ENCODE measurements at places on chromosomes 2 and 18. TPM values are rescaled to one million over a fixed set of nuclear protein-coding genes. Genes with fewer than 3 reads are reported as not detected.

The OSBPL1A gene
- 2.4 TPM for total RNA-seq

GRCh38 chr2:186518945-186519344 is 32.9 kb downstream of the ZC3H15 start:
- H3K4me3 ChIP-seq, result no peak overlapping the region
- no peak overlapping the region for H3K27ac ChIP-seq
- H3K36me3 ChIP-seq, result peaks cover 31% of the 10 kb centered on the region
- no peak for DNase-seq
- no peaks in the 10 kb centered on the region for H3K27me3 ChIP-seq

The ING5 gene
- total RNA-seq, result 41.0 TPM

DNA sequence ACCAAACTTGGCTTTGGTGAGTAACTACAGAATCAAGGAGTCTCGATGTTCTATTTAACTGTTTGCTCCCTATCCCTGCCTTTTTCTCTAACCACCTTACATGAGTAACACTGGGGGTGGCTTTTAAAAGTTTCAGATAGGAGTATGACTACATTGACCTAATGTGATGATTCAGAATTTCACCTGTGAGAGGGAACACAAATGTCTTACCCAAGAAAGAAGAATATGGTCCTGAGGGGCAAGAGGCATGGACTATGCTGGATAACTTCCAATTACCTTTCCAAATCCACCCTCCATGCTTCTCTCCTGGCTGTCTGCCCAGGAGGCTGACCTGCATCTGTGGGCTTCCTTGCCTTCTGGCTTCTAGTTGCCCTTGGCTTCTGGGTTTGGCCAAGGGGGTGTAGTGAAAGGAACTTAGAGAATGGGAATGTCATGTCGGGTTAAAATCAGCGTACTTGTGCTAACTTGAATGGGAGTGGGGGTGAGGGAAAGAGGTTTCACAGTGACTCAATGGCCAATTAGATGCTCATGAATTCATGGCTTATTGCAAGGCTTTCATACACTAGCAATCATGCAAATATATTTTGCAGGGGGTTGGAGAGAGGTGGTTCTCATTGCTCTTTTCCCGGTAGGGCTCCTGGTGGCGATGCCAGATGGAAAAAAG is 5.3 kb upstream of the IL36G start:
- peaks cover 14% of the 10 kb centered on the region for H3K4me1 ChIP-seq
- no peak for DNase-seq
- no peak overlapping the region for H3K4me3 ChIP-seq
- H3K27ac ChIP-seq, result peak overlapping the region; percentile 34
- H3K36me3 ChIP-seq, result no peaks in the 10 kb centered on the region
- no peaks in the 10 kb centered on the region for H3K27me3 ChIP-seq

DNA sequence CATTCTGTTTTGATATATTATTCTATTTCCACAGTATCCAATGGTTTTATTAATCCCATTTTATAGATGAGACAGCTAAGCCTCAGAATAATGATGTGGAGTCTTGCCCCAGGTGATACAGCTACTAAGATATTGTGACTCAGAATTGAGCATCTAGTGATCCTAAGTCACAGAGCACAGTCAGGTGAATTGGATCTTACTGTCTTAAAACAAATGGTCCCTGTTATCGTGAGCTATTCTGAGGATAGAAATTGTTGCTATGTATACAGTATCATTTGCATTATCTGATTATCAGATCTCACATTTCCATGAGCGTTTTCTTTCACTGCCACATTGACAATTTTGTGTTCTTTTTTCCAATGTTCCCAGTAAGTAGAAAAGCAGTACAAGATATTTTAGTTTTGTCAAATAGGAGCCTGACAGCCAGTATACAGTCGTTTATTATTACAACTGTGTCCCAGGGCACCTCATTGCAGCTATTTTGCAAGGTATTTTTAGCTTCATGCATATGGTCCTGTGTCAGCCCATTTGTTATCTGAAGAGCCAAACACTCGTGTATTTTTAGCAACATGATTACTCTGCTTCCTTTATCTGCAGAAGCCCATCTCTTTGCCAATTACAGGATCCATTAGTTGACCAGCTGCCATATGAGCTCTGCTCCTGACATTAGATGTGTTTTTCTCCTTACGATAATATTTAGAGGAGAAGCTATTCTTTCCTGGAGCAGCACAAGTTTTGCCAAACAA is 25.1 kb upstream of the SGPP2 start:
- no peaks in the 10 kb centered on the region for H3K36me3 ChIP-seq
- no peaks in the 10 kb centered on the region for H3K4me1 ChIP-seq
- H3K27me3 ChIP-seq, result peaks cover 5% of the 10 kb centered on the region
- H3K4me3 ChIP-seq, result no peak overlapping the region
- no peak for DNase-seq

DNA sequence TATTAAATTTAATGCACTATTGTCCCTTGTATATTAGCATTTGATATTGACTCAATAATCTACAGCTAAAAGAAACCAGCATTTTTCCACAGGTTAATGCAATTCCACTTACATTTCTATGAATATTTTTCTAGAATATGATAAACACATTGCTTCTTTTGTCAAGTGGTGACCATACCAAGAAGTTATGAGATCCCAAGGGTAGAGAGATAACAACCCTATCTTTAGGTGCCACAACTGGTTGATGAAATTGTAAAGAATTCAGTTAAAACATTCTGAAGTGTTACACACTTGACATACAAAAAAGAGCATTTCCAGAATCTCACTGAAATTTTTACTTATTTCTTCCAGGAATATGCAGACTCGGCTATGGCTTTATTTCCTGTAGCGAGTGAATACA is 56.0 kb downstream of the ABCG8 start:
- H3K4me1 ChIP-seq, result no peaks in the 10 kb centered on the region
- peaks cover 40% of the 10 kb centered on the region for H3K36me3 ChIP-seq
- H3K27me3 ChIP-seq, result no peaks in the 10 kb centered on the region
- H3K4me3 ChIP-seq, result no peak overlapping the region
- no peak overlapping the region for H3K27ac ChIP-seq
- no peak for DNase-seq

DNA sequence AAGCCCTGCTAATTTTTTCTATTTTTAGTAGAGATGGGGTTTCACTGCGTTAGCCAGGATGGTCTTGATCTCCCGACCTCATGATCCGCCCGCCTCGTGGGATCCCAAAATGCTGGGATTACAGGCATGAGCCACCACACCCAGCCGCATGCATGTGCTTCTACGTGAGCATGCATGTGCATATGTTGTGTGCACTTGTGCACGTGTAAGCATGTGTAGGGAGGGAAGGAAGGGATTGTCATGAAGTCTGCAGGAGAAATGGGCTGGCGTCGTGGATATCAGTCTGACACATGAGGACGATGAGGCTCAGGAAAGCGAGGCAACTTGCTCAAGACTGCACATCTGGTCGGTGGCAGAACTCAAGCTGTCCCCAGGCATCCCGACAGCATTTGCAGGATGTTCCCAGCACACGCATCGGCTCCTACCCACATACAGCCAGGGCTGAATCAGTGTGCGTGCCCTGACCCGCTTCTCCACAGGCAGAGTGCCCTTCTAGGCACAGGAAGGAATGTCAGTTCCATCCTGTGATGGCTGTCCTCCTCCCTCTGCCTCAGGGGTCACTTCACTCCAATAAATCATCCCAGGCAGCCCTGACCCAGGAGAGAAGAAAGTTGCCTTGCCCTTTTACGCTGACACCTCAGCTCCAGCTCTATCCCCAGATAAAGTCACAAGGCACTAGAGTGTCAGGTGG is 49.9 kb upstream of the SLC14A2 start:
- peaks cover 6% of the 10 kb centered on the region for H3K27me3 ChIP-seq
- no peaks in the 10 kb centered on the region for H3K4me1 ChIP-seq
- no peaks in the 10 kb centered on the region for H3K36me3 ChIP-seq
- no peak for DNase-seq
- H3K4me3 ChIP-seq, result no peak overlapping the region

DNA sequence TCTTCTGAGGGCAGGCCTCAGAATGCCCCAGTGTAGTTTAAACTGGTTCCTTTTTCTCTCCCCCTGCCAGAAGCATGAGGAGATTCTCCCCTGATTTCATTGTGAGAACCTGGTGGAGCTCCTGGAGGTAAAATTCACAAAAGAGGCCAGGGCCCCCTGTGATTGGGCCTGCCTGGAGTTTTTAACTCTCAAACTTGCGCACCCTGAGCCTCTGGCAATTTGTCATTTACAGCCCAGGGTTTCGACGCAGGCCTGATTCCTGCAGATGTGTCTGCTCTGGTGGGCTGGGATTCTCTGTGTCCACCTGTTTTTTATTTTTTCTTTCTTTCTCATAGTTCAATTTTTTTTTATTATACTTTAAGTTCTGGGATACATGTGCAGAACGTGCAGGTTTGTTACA is 157.9 kb downstream of the ASB1 start:
- H3K27me3 ChIP-seq, result peaks cover 4% of the 10 kb centered on the region
- H3K27ac ChIP-seq, result no peak overlapping the region
- DNase-seq, result no peak
- H3K4me1 ChIP-seq, result no peaks in the 10 kb centered on the region
- H3K4me3 ChIP-seq, result no peak overlapping the region

The GCA gene
- total RNA-seq, result 40.2 TPM

DNA sequence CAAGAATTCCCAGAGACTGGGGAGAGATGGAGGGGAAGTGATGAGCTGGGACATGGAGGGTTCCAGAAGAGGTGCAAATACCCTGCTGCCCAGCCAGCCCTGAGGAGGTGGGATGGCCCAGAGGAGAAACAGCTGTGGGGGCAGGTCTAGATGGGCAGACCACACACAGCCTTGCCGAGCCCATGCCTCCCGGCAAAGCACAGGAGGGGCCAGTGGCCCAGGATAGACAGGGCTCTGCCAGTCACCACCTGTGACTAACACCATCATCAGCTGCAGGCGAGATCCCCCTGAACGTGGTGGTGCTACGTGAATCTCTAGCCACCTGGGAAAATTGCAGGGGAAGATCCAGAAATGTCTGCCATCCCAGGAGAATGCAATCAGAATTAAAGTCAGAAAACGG is 39.4 kb downstream of the SCTR start:
- no peak overlapping the region for H3K27ac ChIP-seq
- H3K4me1 ChIP-seq, result no peaks in the 10 kb centered on the region
- no peaks in the 10 kb centered on the region for H3K27me3 ChIP-seq

GRCh38 chr2:123695426-123695825 is 329.7 kb upstream of the CNTNAP5 start:
- no peak overlapping the region for H3K27ac ChIP-seq
- DNase-seq, result no peak
- no peaks in the 10 kb centered on the region for H3K27me3 ChIP-seq
- H3K36me3 ChIP-seq, result no peaks in the 10 kb centered on the region
- H3K4me1 ChIP-seq, result no peaks in the 10 kb centered on the region

GRCh38 chr2:28362991-28363521 is 29.6 kb upstream of the FOSL2 start:
- H3K4me1 ChIP-seq, result peaks cover 68% of the 10 kb centered on the region
- DNase-seq, result no peak
- no peaks in the 10 kb centered on the region for H3K27me3 ChIP-seq
- H3K4me3 ChIP-seq, result no peak overlapping the region

GRCh38 chr2:32627441-32627813 is 423 bp upstream of the TTC27 start:
- peak overlapping the region; percentile 87 for H3K27ac ChIP-seq
- peaks cover 4% of the 10 kb centered on the region for H3K36me3 ChIP-seq
- H3K27me3 ChIP-seq, result no peaks in the 10 kb centered on the region
- DNase-seq, result peak; percentile 64
- peaks cover 29% of the 10 kb centered on the region for H3K4me1 ChIP-seq
- peak overlapping the region; percentile 89 for H3K4me3 ChIP-seq

- peaks cover 11% of the 10 kb centered on the region for H3K36me3 ChIP-seq
- no peak overlapping the region for H3K27ac ChIP-seq
- H3K4me3 ChIP-seq, result no peak overlapping the region
- no peaks in the 10 kb centered on the region for H3K27me3 ChIP-seq
- no peak for DNase-seq
- H3K4me1 ChIP-seq, result no peaks in the 10 kb centered on the region
Measured at GRCh38 chr18:9386879-9387278, 52.3 kb downstream of the TWSG1 start.

DNA sequence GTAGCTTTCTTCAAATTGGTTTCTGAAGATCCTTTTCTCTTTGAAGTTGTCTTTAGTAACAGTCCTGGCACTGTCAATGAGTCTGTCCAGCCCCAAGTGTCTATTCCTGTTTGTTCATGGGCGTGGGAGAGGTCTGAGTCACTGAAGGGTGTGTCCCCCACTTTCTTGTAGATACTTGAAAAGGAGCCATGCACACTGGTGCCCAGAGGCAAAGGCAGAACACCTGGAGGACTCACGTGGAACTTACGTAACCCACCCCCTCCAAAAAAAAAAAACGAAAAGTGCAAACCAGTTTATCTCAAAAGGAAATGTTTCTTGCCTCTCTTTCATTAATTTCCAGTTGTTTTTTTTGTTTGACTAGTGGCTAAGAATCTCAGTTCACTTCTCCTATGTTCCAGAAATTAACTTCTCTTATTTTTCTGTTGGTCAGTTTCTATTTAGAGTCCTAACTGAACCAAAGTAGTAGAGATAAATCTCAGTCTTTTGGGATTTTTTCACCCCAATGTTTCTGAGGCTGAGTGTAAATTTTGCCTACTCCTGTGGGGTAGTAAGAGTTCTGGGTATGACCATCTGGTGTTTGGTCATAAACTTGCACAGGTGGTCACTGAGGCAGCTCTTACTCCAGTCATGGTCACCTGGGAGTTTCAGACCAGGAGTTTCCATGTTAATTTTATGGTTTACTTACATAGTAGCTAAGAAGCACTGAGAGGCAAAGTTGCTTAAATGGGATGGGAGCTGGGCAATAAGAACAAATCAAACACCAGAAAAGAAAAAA is 54.9 kb downstream of the DSC3 start:
- no peaks in the 10 kb centered on the region for H3K36me3 ChIP-seq
- no peak overlapping the region for H3K27ac ChIP-seq
- H3K27me3 ChIP-seq, result no peaks in the 10 kb centered on the region

- no peaks in the 10 kb centered on the region for H3K36me3 ChIP-seq
- H3K4me3 ChIP-seq, result no peak overlapping the region
- no peak for DNase-seq
- no peak overlapping the region for H3K27ac ChIP-seq
Measured at GRCh38 chr2:57450170-57450569, 596.4 kb upstream of the VRK2 start.

GRCh38 chr2:181613241-181613640 is 43.7 kb downstream of the CERKL start:
- H3K27ac ChIP-seq, result no peak overlapping the region
- no peak for DNase-seq
- peaks cover 6% of the 10 kb centered on the region for H3K4me1 ChIP-seq
- no peaks in the 10 kb centered on the region for H3K27me3 ChIP-seq
- H3K4me3 ChIP-seq, result no peak overlapping the region
- no peaks in the 10 kb centered on the region for H3K36me3 ChIP-seq

DNA sequence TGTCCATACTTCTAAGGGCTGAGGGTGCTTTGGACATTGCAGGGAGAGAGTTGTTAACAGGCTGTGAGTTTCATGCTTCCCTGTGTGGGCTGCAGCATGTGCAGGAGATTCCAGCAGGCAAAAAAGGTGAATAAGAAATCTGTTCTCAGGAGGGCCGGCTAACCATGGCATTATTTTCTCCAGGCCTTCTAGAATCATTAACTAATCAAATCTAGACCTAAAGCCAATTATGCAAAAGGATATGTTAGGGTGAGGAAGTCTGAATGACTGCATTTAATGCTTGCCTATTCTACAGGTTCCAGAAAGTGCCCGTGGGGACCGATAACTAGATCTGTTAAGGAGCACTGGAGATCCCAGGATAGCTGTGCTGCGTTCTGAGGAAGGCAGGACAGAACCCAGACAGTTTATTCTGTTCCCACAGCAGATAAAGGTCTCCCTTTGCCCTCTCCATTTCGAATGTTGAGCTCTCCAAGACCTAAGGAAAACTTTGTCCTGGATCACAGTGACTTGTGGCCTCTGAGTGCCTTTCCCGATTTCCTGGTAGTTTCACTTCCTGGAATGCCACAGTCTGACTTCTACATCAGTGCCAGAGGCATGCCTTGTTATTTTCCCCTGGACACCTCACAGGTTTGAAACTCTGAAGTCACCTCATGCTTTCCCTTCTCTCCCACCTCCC is 50.0 kb upstream of the ZFP36L2 start:
- H3K4me1 ChIP-seq, result peaks cover 2% of the 10 kb centered on the region
- no peak for DNase-seq
- H3K36me3 ChIP-seq, result peaks cover 21% of the 10 kb centered on the region

The DSG1 gene
- total RNA-seq, result not detected
